ENCODE measurements at places on chromosomes 1 and 21.

DNA sequence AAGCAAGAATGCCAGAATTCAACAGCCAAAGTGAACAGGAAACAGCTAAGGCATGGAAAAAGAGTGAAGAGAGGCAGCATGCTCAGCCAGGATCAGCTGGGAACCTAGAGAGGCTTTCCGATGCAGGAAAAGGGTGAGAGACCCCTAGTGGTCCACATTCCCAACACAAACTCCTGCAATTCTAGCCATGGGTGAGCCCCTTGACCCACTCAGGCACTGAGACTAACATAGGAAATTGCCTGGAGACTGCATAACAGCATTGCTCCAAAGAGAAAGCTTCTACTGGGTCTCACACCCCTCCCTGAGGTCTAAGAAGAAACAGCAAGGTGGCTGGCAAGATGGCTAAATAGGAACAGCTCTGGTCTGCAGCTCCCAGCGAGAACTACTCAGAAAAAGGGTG is 123.2 kb downstream of the LHX8 start:
- ATAC-seq: no peak

GRCh38 chr1:208431721-208432120 is 187.5 kb upstream of the PLXNA2 start:
- no peak for ATAC-seq

- ATAC-seq: no peak
These were observed 42.7 kb upstream of the RGS2 start for GRCh38 chr1:192766009-192766625.

DNA sequence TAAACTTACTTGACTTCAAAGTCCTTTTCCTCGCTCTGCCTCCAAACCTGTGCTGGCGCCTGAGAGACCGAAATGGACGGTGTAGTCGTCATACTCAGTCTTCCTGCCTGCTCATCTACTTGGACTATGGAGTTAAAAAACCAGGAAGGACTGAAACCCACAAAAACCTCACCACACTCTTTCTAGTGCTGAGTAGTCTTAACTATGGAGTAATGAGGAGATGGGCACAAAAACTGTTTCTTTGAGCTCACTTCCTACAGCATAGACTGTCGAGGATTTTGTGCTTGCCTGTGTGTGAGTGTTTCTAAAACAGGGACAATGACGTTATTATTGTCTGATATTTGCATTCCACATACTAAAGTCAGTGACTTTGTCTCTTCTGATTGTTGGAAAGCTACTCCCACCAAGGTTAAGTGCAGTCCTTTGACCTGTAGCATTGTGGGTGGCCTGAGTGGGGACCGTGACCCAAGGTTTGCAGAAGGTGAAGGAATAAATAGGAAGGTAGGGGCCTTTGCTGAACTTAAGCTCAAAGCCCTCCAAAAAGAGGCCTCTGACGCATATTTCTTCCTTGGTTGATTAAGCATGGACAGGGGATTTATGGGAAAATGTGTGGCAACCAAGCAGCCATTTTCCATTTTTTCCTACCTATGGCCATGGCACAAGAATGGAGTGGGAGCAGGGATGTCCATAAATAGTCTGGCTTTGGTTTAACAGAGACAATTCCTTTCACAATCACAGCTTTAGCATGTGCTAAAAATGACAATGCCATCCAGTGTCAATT is 109.6 kb downstream of the ZBTB18 start:
- ATAC-seq: no peak

- no peak for ATAC-seq
These were observed 1.7 kb upstream of the IL6R start for GRCh38 chr1:154403261-154403943.

Measured in activated T-helper 17 cell treated with anti-CD3 and anti-CD28 coated beads, Interleukin-2, amount 50 U/mL, for 72 hours (primary cell).